ENCODE measurements at places on chromosomes 3 and 15.

- no peak for DNase-seq
Observed at GRCh38 chr15:57003418-57003817, 85.0 kb downstream of the TCF12 start.

DNA sequence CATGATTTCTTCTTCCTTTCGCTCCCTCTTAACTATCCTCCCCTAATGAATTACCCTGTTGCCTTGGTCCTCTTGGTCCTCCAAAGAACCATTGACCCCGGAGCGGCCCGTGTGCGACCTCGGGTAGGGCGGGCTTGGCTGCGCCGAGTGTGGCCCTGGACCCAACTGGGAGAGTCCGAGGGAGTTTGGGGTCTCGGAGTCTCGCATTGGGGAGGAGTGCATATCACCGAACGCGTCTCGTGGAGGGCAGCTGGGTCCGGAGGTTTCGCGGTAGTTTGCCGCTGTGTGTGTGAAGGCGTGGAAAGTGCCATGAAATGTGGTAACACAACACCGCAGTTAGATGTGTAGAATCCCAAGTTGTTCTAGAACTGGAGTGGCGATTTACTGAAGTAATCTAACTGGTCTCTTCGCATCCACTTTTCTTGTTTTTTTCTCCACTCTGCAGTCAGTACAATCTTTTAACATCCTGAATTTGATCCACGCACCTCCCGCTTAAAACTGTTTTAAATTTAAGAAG is 363 bp downstream of the GTF2E1 start:
- DNase-seq = no peak

- no peak for DNase-seq
Observed at GRCh38 chr3:69370901-69371301, 15.0 kb downstream of the FRMD4B start.

DNA sequence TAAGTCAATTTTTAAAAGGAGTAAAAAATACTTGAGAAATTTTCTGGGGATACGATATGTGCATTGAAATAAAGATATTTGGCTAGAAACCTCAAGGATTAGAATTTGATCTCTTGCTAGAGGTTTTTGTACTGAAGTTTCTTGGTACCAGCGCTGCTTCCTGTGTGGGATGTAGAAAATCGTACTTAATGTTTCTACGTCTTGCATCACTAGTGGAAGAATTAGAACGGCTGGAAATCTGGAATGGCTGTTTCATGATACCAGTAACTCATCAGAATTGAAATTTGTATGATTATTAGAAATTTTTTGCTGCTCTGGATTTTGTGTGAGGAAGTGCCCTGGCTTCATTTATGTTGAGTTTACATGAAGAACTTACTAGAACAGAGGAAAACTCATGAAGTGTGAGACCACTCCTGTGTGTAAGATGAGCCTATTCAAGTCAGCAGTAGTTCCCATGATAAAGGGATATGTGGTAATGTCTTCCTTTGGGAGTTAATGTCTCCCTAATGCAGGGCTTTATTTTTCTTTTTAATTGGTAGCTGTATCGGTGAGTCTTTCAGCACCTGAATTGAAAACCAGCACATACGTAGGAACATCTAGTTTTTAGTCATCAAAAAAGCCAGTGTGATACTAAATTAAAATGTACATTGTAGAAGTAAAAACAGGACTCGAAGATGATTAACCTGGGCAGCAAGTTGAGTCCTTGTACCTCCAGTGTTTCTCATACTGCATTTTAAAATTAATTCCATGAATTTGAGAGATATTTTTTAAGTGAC is 3.2 kb downstream of the KBTBD8 start:
- no peak for DNase-seq

DNA sequence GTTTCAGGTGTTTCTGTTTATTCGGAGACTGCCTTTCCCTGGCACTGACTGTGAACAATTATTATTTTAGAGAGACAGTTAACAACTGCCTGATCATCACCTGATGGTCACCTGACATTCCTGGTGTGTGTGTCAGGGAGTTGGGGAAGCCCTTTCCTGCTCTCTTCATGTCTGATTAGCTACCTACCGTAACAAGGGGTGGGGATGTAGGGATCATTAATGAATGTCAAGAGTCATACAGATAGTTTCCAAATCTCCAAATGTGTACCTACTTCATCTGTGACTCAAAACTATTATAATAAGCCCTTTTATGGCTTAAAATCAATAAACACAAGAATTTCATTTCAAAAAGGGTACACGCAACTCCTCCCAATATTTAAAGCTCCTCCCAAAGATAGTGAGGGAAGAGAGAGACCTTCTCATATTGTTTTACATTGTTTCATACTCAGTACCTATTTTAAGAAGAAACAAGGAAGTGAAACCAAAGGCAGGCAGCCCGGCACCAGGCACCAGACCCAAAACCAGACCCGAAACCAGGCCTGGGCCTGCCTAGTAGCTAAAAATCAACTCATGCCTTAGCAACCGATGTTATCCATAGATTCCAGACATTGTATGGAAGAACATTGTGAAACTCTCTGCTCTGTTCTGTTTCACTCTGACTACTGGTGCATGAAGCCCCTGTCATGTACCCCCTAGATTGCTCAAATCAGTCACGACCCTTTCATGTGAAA is 844.9 kb upstream of the ALCAM start:
- no peak for DNase-seq

DNA sequence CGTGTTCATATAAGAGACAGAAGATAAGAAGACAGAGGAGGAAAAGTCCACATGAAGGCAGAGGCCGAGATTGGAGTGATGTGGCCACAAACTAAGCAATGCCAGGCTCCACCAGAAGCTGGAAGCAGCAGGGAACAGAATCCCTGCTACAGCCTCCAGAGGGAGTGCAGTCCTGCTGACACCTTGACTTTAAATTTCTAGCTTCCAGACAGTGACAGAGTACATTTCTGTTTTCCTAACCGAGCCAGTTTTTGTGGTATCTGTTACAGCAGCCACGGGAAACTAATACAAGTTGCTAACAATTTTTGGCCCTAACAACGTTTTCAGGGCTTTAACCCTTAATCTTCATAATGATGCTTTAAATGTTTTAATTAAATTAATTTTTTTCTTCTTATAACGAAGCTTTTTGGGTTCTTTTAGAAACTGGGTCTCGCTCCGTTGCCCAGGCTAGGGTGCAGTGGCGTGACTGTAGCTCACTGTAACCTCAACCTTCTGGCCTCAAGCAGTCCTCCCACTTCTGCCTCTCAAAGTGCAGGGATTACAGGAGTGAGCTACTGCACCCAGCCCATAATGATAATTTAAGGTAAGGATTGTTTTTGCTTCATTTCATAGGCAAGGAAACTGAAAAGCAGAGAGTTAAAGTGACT is 202.3 kb upstream of the PROK2 start:
- no peak for DNase-seq
